Immature natural killer cell (primary cell): ENCODE measurements at places on chromosomes 16 and 17.

DNA sequence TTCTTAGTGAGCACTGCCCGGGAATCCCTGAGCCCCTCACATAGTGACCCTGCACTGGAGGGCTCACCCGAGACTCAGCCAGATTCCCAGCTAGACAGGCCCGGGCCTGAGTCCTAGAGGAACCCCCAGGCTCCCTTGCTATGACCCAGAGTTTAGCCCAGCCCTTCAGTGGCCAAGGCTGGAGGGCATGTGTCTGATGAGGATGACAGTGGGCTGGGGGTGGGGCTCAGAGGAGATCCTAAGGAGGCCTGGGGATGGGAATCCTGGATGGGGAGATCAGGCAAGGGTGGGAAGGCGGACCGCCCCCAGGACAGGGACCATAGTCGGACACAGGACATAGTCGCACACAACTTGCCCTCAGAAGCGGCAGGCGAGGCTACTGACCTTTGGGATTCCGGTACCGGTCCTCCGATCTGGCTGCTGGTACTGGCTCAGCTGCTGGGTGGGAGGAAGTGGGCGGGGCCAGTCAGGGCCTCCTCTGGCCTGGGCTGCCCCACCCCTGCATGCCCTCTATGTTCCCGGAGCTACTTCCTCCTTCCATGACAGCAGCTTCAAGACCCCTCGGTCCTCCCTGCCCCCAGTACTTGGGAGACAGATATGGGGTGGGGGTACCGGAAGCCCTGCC, 1.1 kb downstream of the CD79B start:
- peak; percentile 65 for DNase-seq
- H3K4me3 ChIP-seq = peak overlapping the region; percentile 92
- peaks cover 29% of the 10 kb centered on the region for H3K4me1 ChIP-seq
- peaks cover 2% of the 10 kb centered on the region for H3K36me3 ChIP-seq
- peak overlapping the region; percentile 92 for H3K27ac ChIP-seq

- H3K4me1 ChIP-seq = no peaks in the 10 kb centered on the region
- no peaks in the 10 kb centered on the region for H3K27me3 ChIP-seq
- H3K36me3 ChIP-seq = no peaks in the 10 kb centered on the region
- H3K27ac ChIP-seq = no peak overlapping the region
Measured at GRCh38 chr16:88726981-88727380, 20.7 kb downstream of the CTU2 start.

DNA sequence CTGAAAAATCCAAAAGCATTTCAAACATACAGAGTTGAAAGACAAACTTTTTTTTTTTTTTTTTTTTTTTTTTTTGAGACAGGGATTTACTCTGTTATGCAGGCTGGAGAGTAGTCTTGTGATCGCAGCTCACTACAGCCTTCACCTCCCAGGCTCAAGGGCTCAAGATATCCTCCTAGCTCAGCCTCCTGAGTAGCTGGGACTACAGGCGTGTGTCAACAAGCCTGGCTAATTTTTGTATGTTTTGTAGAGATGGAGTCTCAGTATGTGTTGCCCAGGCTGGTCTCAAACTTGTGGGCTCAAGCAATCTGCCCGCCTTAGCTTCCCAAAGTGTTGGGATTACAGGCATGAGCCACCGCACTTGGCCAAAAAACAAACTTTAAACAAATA, 64.2 kb upstream of the KIFC3 start:
- no peaks in the 10 kb centered on the region for H3K36me3 ChIP-seq
- peaks cover 4% of the 10 kb centered on the region for H3K27me3 ChIP-seq
- peaks cover 3% of the 10 kb centered on the region for H3K4me1 ChIP-seq
- no peak overlapping the region for H3K4me3 ChIP-seq
- no peak for DNase-seq

GRCh38 chr16:77437859-77438258, 3.0 kb upstream of the ADAMTS18 start:
- H3K4me3 ChIP-seq = no peak overlapping the region
- H3K36me3 ChIP-seq = no peaks in the 10 kb centered on the region
- no peaks in the 10 kb centered on the region for H3K4me1 ChIP-seq
- H3K27me3 ChIP-seq = peaks cover 8% of the 10 kb centered on the region
- DNase-seq = no peak

GRCh38 chr17:50151937-50152547, 1.6 kb upstream of the PPP1R9B start:
- H3K27me3 ChIP-seq = peaks cover 8% of the 10 kb centered on the region
- peak; percentile 66 for DNase-seq
- peaks cover 31% of the 10 kb centered on the region for H3K4me1 ChIP-seq
- H3K36me3 ChIP-seq = no peaks in the 10 kb centered on the region

- no peaks in the 10 kb centered on the region for H3K36me3 ChIP-seq
- no peak overlapping the region for H3K27ac ChIP-seq
- H3K27me3 ChIP-seq = no peaks in the 10 kb centered on the region
- DNase-seq = no peak
- H3K4me1 ChIP-seq = no peaks in the 10 kb centered on the region
Measured at GRCh38 chr17:54626146-54626703, 274.4 kb upstream of the TOM1L1 start.

GRCh38 chr17:17940441-17940911, 31.7 kb downstream of the TOM1L2 start:
- DNase-seq = no peak
- no peaks in the 10 kb centered on the region for H3K36me3 ChIP-seq
- no peaks in the 10 kb centered on the region for H3K27me3 ChIP-seq
- H3K4me1 ChIP-seq = peaks cover 12% of the 10 kb centered on the region
- no peak overlapping the region for H3K27ac ChIP-seq
- H3K4me3 ChIP-seq = no peak overlapping the region

DNA sequence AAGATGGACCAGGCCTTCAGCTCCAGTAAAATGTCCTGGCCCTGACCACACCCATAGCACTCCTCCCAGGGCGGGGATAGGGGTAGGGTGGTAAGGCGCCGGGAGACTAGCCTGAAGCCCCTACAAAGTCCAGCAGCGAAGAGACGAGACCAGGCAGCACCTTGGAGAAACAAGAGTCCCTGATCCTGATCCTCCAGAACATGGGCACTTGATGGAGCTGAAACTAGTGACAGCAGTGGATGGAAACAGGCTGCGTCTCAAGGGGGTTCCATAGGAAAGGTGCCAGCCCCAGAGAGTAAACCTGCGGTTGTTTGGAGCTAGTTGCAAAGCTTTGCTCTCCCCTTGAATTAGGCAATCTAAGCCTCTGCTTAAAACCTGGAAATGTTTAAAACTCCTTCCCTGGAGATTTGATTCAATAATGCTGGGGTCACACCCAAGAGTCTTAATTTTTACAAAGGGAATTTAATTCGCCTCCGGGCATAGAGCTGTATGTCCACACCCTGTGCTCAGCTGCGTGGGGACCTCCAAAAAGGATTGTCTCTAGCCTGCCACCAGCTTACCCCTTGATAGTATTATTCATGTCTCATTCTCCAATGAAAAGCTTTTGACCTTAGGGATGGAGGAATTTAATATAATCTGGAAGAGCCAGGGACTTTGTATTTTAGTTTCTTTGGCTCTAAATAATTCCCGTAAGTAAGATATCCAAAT, 258.6 kb downstream of the PMP22 start:
- no peak overlapping the region for H3K27ac ChIP-seq
- no peaks in the 10 kb centered on the region for H3K4me1 ChIP-seq
- no peak for DNase-seq
- H3K4me3 ChIP-seq = no peak overlapping the region
- peaks cover 2% of the 10 kb centered on the region for H3K27me3 ChIP-seq
- H3K36me3 ChIP-seq = no peaks in the 10 kb centered on the region

DNA sequence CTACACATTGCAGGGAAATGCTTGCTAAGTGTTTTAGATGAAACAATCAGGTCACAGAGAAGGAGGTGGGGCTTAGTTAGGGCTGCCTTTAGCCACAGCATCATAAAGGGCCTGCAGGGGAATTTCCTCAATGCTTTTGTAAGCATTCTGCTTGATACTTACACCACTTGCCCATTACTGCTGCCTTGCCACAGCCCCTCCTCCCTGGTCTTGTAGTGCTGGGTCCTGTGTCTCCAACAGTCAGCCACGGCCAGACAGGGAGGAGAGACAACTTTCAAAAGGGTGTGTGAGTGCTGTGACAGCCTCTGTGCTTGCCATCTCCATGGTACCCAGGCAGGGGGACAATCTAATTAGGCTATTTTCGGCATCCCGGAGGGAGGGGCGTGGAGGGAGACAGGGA, 111.2 kb downstream of the SHISA9 start:
- no peaks in the 10 kb centered on the region for H3K36me3 ChIP-seq
- H3K4me3 ChIP-seq = no peak overlapping the region
- H3K27me3 ChIP-seq = peaks cover 2% of the 10 kb centered on the region

DNA sequence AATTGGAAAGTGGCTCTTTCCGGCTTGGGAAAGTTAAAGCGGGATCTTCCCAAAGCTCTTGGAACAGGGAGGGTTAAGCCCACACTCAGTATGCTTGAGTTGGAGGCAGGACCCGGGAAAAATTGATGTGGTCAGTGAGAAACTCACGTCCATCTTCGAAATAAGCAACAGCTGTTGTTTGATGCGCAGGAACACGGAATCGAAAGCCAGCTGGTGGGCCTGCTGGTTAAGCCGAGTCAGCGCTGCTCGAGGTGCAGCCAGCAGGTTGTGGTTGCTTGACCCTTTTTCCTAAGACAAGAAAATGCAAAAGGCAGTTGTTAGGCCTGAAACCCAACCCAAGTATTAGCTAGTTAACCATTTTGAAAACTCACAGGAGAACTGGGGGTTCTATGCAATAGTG, 49.4 kb downstream of the COG7 start:
- peaks cover 2% of the 10 kb centered on the region for H3K27me3 ChIP-seq
- no peak overlapping the region for H3K27ac ChIP-seq
- H3K4me1 ChIP-seq = no peaks in the 10 kb centered on the region
- no peak for DNase-seq

- no peaks in the 10 kb centered on the region for H3K27me3 ChIP-seq
- DNase-seq = no peak
- H3K36me3 ChIP-seq = peaks cover 10% of the 10 kb centered on the region
- H3K4me1 ChIP-seq = peaks cover 7% of the 10 kb centered on the region
- H3K4me3 ChIP-seq = no peak overlapping the region
Measured at GRCh38 chr17:32536736-32537643, 50.2 kb downstream of the CDK5R1 start.

DNA sequence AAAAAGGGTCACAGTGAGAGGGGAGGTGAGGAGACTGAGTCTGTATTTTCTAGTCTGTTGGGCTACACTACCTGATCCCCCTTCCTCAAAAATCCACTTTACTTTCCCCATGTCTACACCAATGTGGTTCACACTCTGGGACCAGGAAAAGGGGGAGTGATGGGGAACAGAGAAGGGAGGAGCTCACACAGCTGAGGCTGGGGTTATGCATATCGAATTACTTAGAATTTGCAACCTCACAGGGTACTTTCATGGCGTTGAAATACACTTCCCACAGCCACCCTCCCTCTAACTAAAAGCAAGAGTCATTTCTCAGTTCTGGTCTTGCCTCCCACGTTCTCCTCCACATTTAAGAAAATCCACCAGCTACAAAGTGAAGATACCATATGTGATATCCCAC, 14.1 kb downstream of the MAPT start:
- no peaks in the 10 kb centered on the region for H3K4me1 ChIP-seq
- H3K4me3 ChIP-seq = no peak overlapping the region
- DNase-seq = no peak
- H3K27me3 ChIP-seq = peaks cover 1% of the 10 kb centered on the region

DNA sequence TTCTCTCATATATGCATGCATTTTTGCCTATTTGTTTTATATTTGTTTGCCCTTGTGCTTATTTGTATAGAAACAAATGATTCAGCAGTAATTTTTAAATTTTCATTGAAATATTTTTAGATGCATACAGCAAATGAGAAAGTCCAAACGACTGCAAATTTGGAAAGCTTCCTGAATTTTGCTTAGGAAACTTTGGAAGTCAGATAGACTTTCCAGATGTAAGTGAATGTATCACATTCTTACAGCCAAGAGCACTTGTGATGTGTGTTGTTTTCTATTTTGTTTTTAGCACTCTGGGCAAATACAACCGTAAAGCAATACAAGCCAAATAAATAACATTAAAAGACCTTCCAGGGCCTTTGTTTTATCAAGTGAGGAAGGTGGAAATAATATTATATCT, 680.8 kb upstream of the CDH8 start:
- no peaks in the 10 kb centered on the region for H3K4me1 ChIP-seq
- no peak overlapping the region for H3K4me3 ChIP-seq
- H3K27ac ChIP-seq = no peak overlapping the region
- no peaks in the 10 kb centered on the region for H3K27me3 ChIP-seq
- H3K36me3 ChIP-seq = peaks cover 4% of the 10 kb centered on the region
- no peak for DNase-seq

- H3K4me3 ChIP-seq = no peak overlapping the region
- H3K27ac ChIP-seq = peak overlapping the region; percentile 17
- H3K4me1 ChIP-seq = peaks cover 17% of the 10 kb centered on the region
Measured at GRCh38 chr17:7109461-7110322, 4.9 kb downstream of the ASGR2 start.
